ENCODE measurements at places on chromosomes 5 and 9.

DNA sequence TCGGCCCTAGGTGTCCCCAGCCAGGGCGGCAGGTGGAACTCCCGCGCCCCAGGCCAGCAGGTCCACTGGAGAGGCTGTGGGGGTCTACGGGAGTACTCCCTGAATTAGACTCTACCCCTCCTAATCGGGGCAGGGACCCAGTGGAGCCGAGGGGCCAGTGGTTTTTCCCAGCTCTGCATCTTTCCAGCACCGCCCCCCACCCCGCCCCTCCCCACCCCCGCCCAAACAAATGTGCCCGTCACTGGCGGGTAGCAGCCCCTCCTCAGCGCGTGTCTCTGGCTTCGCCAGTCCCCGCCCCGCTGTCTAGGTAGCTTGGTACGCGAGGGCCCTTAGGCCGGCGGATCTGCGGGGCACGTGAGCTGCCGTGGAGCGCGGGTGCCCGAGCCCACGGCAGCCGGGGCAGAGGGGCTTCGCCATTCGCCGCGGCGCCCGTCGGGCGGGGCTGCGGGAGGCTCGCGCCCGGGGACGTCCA is 7.0 kb downstream of the UNC5A start:
- DNase-seq: no peak

GRCh38 chr9:26369093-26369492 is 523.5 kb downstream of the CAAP1 start:
- no peak for DNase-seq

DNA sequence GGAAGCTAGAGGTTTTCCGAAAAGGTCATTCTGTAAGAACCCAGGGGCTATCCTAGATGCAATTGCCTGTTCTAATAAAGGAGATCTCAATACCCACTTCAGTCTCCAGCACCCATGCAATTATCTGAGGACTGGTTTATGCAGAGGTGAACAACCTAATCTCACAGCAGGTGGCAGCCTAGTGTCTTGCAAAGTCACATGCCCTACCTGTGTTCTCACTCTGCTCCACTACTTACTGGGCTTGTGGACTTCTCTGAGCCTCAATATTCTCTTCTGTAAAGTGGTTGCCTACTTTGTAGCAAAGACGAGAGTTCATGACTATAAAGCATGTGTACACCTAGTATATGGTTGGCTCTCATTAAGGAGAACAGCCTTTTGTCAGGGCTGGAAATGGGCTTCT is 21.0 kb upstream of the ALDH1B1 start:
- DNase-seq: no peak

GRCh38 chr9:78026416-78026815 is 5.2 kb downstream of the GNAQ start:
- DNase-seq: no peak

- DNase-seq: peak; percentile 42
Measured at GRCh38 chr5:140214831-140215230, 39.8 kb downstream of the CYSTM1 start.
